ENCODE measurements at places on chromosomes 1 and 21.

GRCh38 chr1:18005238-18005637 is 102.4 kb upstream of the IGSF21 start:
- no peak for DNase-seq

DNA sequence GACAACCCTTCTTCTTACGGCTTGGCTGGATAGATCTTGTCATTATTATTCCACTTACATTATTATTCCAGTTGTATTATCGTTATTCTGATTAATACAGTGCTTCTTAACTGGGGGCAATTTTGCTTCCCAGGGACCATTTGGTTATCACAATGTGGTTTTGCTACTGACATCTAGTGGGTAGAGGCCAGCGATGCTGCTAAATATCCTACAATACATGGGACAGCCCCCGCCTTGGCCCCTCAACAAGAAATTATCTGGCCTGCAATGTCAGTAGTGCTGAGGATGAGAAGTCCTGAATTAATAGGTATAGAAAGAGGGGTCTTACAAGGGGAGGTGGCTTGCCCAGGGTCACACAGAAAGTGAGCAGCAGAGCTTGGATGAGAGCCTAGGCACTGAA is 105.6 kb downstream of the PTPRU start:
- no peak for DNase-seq

- DNase-seq, result no peak
Measured at GRCh38 chr1:80989455-80989854, 811.3 kb upstream of the ADGRL2 start.

- no peak for DNase-seq
Measured at GRCh38 chr1:7426780-7427604, 344.1 kb upstream of the VAMP3 start.

DNA sequence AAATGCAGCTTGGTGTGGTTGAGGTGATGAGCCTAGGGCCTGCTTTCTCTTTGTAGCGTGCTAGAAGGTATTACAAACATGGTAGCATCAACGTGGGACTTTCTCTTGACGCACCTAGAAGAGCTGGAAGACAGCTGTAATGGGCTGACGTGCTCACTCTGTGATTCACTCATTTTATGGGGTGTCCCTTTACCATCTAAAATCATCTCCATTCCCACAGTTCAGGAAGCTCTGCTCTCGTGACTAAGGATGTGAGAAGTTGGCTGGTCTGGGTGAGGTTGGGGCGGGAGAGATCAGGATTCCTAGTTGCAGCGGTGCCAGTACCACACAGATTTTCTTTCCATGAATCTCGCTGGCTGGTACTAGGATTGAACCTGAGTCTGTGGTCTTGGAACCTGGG is 4.2 kb downstream of the HTR6 start:
- no peak for DNase-seq

DNA sequence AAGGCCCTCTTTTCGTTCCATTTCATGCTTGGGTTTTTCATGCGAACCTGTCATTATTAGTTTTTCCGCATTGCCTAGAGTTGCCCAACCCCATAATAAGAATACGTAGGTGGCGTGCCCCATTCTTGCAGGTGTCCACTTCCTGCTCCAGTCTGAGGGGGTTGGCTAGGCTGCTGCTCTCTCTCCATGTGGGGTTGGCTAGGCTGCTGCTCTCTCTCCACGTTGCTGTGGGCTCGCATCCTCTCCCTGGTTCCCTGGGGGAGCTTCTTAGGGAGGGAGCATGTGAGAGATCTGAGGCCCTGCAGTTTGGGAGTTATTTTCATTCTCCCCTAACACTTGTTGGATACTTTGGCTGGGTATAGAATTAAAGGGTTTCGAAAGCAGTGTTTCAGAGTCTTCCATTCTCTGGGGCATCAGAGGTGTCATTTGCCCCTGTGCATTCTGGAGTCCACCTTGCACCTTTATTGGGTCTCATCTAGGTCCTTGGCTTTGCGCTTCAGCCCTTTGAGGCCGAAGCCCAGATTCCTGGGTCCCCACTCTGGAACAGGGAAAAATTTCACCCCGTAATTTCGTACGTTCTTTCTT is 8.6 kb downstream of the C1orf35 start:
- DNase-seq, result no peak

Data from hematopoietic multipotent progenitor cell treated with erythropoietin and hydrocortisone succinate and interleukin-3 and kit ligand, for 15 days (in vitro differentiated cells).